ENCODE measurements at places on chromosomes 16 and 17.

DNA sequence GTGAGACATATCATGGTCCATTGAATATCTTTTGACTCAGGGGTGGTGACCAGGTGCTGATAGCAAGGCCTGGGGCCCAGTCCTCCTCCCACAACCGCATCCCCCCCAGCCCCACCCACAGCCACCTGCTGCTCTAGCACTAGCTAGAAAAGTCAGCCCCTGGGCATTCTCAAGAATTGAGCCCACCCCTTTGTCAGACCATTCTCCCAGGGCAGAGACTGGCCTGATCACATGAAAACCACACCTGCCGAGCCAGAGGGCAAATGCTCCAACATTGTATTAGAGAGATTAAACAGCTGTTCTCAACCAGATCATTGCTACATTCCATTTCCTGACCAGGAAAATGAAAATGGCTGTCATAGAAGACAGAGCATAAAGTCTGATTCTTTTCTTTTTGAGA lies 62.4 kb downstream of the RAB11FIP4 start:
- DNase-seq, result no peak

DNA sequence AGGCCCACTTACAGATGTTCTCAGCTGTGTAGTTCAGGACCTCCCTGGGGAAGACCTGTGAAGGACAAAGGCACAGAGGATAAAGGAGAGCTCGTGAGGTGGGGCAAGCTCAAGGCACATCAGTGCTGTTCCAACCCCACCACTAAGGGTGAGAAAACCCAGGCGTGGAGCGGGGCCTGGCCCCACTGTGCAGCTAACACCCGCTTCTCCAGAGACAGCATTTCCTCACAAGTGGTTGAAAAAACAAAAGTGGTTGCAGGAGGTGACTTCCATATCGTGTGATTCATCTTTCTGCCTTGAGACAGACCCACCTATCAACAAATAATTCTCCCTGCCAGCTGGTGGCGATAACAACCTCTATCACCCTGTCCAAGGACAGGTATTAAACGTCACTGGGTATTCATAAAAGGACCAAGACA lies 30.0 kb downstream of the SNN start:
- no peak for DNase-seq

GRCh38 chr16:83967838-83968305 lies at the start of gene NECAB2:
Gene NECAB2 (plus strand): TSS chr16:83968244. CDS start chr16:83968649, 405 bp downstream.
- no peak for DNase-seq

- no peak for DNase-seq
These were observed 148.4 kb downstream of the RPTOR start for GRCh38 chr17:80692931-80693467.

DNA sequence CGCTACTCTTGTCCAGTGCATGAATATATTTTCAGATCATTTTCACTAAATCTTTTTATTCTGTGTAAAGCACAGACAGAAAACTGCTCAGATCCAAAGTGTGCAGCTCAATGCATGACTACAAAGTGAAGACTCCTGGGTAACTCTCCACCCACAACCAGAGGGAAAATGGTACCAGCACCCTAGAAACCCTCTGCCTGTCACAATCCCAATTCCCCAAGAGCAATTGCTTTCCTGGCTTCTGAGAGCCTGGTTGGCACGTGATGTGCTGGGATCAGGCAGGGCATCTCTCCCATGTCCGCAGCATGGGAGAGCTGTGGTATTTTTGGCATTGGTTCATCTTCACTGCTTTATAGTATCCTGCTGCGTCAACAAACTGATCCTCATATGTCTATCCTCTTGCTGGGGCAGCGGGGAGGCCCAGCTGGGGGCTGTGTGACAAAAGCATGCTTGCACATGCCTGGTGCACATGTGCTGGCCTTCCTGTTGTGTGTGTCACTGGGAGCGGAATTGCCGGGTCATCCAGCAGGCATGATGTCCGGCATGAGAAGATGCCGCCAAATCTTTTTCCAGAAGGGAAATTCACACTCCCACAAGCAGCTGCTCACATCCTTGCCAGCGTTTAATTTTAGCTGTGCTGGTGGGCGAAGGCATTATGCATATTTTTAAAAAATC lies 278.9 kb upstream of the FOXF1 start:
- DNase-seq, result no peak

- DNase-seq, result no peak
These were observed 3.1 kb downstream of the SLC43A2 start for GRCh38 chr17:1625581-1625980.

GRCh38 chr17:2397247-2398171 lies 3.4 kb downstream of the MNT start:
- DNase-seq, result no peak

- no peak for DNase-seq
These were observed 39.5 kb downstream of the CYB5B start for GRCh38 chr16:69463876-69464275.

DNA sequence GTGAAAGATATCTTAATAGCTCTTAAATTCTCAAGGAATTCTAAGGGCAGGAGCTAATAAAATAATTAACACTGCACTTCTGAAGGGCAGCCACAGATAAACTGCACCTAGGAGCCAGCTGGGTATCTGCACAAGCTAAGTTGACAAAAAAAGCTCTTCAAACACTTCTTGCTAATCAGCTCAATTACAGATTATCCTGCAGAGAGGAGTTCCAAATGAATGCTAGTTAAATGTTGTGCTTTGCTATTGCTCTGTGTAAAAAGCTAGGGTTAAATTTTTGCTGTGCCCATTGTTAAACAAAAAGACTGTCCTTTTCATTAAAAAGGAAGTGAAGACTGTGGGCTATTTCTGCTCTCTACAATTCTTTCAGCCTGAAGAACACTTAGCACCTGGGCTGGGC lies 158.5 kb upstream of the SHISA6 start:
- no peak for DNase-seq
